M059J (cell line): ENCODE measurements at places on chromosomes 16 and 17.

GRCh38 chr17:66663041-66663606 is 171.8 kb upstream of the CACNG5 start:
- no peak for DNase-seq

- no peak for DNase-seq
These were observed 92.8 kb upstream of the ZNF469 start for GRCh38 chr16:88289968-88290401.

GRCh38 chr16:57555831-57556230 is 13.4 kb downstream of the ADGRG5 start:
- DNase-seq, result no peak

GRCh38 chr16:51648526-51648925 is 497.5 kb upstream of the SALL1 start:
- peak; percentile 64 for DNase-seq

DNA sequence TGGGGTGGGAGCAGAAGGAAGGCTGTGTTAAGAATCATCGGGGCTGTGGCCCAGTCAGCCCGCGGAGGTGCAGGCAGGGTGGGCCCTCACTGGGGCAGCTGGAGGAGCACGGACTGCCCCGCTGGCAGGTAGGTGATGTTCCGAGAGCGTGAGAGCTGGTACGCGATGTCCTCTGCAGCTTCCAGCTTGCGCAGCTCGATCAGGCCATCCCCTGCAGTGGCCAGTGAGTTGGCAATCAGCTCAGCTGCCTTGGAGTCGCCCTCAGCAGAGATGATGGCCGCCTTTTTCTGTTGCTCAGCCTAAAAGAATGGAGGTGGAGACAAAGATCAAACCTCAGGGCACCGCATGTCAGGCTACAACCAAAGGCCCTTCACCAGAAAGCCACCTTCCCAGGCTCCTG is 9.8 kb downstream of the PHB1 start:
- DNase-seq, result no peak

- no peak for DNase-seq
These were observed 17.2 kb upstream of the BMERB1 start for GRCh38 chr16:15417197-15417596.

DNA sequence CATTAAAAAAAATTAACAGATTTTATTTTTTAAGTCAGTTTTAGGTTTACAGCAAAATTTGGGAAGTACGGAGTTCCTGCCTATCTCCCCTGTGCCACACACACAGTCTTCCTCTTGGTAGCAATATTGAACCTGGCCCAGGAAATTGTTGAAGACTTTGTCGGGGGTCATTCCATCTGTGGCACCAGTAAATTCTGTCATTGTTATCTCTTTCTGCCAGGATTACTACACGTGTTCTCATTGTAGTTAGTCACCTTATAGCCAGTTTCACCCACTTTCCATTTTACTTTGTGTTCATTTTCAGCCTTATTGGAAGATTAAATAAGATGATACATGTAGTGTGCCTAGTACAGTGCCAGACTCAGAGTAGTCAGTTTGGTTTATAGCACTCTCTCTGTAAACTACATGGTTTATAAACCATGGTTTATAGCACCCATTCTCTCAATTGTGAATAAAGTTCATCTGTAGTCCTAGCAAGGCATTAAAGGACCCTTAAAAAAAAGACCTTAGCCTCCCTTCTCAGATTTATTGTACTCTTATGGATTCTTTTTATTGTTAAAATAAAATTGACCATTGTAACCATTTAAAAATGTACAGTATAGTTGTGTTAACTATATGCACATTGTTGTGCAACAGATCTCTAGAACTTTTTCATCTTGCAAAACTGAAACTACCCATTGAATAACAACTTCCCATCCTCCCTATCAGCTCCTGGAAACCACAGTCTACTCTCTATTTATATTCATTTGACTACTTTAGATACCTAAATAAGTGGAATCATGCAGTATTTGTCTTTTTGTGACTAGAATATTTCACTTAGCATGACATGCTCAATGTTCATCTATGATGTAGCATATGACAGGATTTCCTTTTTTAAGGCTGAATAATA is 36.1 kb downstream of the NLK start:
- DNase-seq, result no peak

- DNase-seq, result no peak
These were observed 3.0 kb downstream of the TEX19 start for GRCh38 chr17:82361885-82362633.

- DNase-seq, result no peak
These were observed 359.3 kb downstream of the NPIPA8 start for GRCh38 chr16:17977260-17977659.

- DNase-seq, result no peak
These were observed 27.5 kb downstream of the KIFC3 start for GRCh38 chr16:57774705-57775285.

DNA sequence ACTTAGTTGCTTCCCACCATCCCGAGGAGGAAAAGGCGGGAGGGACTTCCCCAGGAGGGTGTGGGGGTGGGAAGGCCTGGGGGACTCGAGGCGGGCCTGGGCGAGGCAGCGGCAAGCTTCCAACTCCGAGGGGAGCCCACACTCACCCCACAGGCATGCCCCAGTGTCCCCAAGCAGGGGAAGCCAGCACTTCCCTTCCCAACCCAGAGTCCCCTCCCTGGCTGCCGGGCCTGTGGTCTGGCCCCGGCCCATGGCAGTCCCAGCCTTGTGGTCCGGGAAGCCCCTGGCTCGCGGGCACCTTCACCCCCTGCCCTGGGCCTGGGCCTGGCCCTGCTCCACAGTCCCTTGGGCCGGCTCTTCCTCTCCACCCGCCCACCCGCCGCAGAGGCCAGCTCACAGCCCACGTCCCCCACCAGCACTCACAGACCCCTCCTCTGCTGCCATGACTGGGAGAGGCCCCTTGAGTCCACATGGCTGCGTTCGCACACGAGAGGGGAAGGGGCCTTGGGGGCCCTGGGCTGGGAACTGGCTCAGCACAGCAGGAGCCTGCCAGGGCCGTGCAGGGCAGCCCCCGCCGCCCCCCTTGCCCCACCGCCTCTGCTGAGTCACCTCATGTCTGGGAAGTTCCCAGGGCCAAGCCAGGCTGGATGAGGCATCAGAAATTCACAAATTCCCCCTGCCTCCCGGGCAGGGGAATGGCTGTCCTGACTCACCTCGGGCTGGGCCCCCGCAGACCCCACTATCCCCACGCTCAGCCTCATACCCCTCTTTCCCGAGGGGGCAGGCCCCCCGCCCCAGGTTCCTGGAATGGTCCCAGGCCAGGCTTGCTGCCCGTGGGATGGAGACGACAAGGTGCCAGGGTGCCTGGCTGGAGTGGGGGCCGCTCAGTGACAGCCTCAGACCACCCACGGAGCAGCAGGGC is 27.8 kb downstream of the BAHCC1 start:
- DNase-seq, result peak; percentile 96

- no peak for DNase-seq
These were observed 188.1 kb upstream of the ZNF469 start for GRCh38 chr16:88194397-88195268.

- peak; percentile 96 for DNase-seq
These were observed 400 bp downstream of the HCFC1R1 start for GRCh38 chr16:3023415-3023668.

GRCh38 chr17:4534515-4534914 is 20.7 kb downstream of the MYBBP1A start:
- DNase-seq, result no peak

GRCh38 chr16:84084570-84085270 is 32.0 kb downstream of the MBTPS1 start:
- DNase-seq, result peak; percentile 62
